Activated CD8-positive, alpha-beta memory T cell treated with anti-CD3 and anti-CD28 coated beads for 1 hour (primary cell): ENCODE measurements at places on chromosomes 1 and 21.

GRCh38 chr1:207397525-207397926, 56.6 kb upstream of the CR2 start:
- DNase-seq = no peak

DNA sequence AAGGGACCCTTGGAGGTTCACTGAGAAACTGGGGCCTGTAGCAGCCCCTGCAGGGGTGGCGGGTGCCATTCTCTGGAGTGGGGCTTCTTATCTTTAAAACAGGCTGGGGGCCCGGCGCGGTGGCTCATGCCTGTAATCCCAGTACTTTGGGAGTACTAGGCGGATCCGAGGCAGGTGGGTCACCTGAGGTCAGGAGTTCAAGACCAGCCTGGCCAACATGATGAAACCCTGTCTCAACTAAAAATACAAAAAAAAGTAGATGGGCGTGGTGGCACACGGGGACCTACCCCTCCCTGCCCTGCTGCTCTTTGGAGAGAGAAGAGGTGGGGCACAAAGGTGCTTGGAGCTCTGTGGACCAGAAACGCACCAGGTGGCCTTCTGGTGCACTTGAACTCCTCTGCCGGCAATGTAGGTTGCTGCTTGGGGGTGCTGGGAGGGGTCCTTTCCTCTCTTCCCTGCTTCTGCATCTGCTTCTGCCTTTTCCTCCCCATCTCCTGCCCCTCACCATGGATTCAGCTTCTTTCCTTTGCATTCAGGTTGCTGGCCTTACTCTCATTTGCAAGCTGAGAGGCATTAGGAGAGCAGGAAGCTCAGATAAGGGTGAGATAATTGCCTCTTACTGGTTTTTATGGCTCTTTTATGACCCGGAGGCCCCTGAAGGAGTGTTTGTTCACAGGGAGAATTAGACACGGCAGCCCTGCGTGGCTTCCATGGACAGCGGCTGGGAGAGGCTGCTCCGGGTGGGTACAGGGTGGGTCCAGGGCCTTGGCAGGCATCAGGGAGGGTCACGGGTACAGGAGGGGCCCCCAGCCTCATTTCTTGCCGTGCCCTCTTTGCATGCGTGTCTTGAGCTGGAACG, 57.4 kb downstream of the ARHGEF10L start:
- DNase-seq = no peak

- no peak for DNase-seq
These were observed 122.0 kb upstream of the GREM2 start for GRCh38 chr1:240734001-240734400.

DNA sequence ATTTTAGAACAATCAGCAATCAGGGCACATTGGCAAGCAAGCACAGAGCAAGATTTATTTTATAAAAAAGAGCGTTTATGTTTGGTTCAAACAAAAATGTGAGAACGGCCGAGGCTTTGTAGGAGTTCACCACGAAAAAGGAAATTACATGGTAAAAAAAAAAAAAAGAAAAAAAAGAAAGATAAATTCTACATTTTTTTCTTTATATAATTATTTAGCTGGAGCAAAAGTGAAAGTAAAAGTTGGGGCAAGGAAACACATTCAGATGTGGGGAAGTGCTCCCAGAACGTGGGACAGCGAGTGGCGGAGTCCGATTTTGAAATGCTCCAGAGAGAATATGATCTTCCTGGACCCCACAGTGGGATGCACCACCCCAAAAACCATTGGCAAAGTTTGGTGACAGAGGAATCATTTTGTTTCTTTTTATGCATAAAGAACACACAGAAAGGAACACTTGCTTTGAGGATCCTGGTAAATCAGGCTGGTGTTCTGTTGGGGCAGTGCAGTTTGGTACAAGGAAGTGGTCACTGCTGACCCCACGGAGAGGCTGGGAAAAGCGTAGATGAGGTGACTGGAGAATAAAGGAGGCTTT, 16.3 kb upstream of the ATP5PO start:
- no peak for DNase-seq

- DNase-seq = no peak
These were observed 296.1 kb downstream of the CTH start for GRCh38 chr1:70707214-70707613.

GRCh38 chr1:104874044-104874443, 1124.3 kb downstream of the AMY1C start:
- no peak for DNase-seq

- DNase-seq = no peak
These were observed 2.7 kb downstream of the CAPN2 start for GRCh38 chr1:223714849-223715603.

DNA sequence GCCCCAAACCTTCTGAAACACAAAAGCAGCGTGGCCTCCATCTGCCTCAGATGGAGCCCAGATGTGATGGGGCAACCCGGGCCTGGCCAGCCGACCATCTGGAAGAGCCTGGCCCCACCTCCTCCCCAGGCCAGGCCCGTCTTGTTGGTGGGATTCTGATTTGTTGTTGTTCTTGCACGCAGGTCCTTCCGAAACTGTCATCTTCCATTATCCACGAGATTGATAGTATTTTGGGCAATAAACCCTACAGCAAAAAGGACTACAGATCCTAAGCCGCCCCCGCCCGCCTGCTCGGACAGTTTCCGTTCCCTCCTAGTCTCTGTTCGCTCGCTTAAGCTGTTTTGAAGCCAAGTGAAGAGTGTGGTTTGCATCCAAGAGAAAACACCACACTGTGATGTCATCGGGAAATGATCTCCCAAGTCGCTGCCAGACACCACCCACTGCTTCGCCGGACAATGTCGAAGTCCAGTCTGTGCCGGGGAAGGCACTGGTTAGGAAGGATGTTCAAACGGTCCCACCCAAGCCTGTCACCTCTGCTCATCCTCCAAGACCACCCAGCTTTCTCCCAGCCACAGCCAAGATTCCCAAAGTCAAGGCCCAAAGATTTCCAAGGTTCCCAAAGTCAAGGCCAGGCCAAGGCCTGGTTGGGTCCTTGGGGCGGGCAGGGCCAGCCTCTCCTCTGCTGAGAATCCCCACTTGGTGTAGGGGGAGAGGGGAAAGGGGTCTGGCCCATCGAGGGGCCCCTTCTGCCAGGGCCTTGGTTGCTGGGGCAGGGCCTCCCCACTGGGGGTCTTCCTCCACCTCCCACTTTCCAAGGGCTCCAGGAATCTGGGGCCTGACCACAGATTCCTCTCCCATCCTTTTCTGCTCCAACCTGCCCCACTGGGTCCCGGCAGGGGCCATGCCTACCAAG, 52.9 kb downstream of the KCNAB2 start:
- DNase-seq = no peak

DNA sequence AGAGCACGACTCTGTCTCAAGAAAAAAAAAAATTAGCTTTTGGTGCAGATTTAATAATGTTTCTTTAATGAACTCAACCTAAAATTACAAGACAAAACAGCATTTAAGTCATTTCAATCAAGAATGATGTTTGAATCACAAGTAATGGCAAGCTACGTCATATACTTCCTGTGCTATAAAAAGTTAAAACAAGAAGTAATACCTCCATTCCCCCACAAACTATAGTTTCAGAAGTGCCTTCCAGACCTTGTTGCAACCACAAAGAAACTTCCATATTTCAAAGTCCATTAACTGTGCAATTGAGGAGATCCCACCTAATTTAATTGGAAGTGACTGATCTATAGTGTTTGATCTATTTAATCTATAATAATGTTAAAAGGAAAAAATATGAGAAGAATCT, 15.1 kb downstream of the NRDC start:
- DNase-seq = no peak

- DNase-seq = no peak
These were observed 21.9 kb upstream of the IVNS1ABP start for GRCh38 chr1:185338719-185339622.

- DNase-seq = no peak
These were observed 3.2 kb upstream of the PTPN7 start for GRCh38 chr1:202163281-202164270.

- no peak for DNase-seq
These were observed 90.5 kb downstream of the LIPI start for GRCh38 chr21:14120091-14120734.

- DNase-seq = no peak
These were observed 888 bp upstream of the COL18A1 start for GRCh38 chr21:45403825-45404729.

DNA sequence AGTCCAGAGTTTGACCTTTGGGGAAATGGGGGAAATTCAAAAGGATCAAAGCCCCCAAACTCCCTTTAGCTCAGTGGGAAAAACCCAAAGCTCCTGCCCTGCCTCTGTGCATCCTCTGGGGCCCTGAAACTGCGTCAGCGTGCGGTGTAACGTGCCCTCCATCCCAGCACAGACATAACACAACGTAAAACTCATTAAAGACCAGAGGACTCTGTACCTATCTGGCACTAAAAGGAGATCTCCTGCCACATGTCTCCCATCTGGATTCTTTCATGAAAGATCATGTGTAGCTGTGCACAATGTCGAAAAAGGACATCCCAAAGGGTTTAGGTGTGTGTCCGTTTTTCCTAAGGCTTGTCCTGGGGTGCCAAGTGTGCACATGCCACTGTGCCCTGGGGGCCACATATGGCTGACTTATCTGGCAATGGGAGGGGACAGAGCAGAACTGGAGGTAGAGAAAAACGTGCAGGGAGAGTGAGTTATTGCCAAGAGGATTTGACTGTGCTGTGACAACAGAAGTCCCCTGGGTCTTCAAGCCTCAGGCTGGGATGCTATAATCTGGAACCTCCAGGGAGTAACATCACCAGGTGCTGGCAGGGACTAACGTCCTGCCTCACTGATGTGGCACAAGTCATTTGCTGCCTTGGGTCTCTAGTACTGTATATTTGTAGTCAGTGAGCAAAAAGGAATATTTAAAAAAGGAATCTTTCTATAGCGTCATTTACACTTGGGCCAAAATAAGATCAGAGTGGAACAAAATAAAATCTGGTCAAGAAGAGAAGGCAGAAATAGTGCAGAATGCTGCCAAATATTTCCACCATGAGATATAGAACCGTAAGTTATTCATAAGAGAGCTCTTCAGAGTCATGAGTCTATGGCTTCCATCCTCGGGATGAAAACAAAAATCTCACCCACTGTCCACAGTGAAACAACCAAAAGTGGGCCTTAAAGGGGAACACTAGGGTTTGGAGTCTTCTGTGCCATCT, 52.3 kb downstream of the ITPKB start:
- DNase-seq = no peak

DNA sequence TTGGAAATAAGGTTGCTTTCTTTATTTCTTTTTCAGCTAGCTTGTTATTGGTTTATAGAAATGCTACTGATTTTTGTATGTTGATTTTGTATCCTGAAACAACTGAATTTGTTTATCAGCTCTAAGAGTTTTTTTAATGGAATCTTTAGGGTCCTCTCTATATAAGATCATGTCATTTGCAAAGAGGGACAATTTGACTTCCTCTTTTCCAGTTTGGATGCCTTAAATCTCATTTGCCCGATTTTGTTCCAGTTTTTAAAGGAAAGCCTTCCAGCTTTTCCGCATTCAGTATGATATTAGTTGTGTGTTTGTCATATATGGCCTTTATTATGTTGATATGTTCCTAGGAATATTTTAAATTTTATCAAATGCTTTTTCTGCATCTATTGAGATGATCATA, 31.7 kb downstream of the SLC35A3 start:
- DNase-seq = no peak

- no peak for DNase-seq
These were observed 29.2 kb downstream of the POFUT2 start for GRCh38 chr21:45258466-45258865.

- DNase-seq = no peak
These were observed 79.4 kb downstream of the RPE65 start for GRCh38 chr1:68370101-68370915.

DNA sequence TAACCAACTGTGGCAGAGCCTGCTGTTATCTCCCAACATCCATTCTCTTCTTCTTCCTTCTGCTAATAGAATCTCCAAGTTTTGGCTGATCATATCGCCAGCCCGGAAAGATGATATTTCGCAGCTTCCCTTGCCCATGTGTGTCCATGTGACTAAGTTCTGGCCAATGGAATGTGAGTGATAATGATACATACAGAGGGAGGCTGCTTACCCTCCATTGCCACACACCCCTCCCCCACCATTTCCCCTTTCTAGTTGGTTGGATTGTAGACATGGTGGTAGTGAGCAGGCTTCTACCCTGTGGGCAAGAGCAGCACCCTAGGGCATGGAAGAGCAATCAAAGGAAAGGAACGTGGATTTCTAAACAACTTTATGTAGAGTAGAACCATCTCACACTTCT, 48.8 kb downstream of the SLC9C2 start:
- no peak for DNase-seq

- DNase-seq = no peak
These were observed 83.2 kb downstream of the BCAR3 start for GRCh38 chr1:93598396-93598795.

DNA sequence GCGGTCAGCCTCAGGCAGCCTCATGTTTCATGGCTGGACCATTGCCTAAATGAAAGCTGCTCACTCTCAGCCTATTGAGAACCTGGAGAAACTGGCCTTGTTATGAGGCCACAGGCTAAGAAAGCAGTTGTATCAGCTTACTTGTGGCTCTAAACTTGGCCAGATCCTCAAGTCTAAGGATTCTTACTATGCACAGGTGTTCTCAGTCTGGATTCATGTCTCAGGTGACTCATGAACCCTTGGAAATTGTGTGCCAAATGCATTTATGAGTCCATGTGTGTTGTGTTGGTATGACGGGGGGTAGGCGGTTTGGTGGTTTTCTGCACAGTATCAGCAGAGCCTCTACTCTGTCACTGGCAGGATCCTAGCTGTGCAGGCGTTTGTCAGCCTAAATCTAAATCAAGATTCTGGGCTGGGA, 90.4 kb downstream of the ROR1 start:
- DNase-seq = no peak

DNA sequence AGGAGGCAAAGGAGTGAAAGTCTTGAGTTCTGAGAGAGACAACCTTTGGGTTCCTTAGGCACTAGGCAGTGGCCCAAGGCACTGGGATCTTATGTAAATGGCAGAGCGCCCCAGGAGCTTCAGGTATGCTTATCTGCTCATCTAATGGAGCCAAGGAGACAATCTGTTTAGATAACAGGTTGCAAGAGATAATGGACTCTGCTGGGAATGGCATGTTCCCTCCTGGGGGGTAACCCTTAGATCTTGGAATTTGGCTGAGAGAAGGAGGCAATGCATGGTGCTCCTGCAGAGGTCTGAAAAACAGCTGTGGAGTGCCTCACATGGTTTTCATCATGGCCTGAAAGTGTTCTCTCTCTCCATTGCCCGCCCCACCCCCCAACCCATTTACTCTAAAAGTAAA, 44.1 kb upstream of the WLS start:
- no peak for DNase-seq

DNA sequence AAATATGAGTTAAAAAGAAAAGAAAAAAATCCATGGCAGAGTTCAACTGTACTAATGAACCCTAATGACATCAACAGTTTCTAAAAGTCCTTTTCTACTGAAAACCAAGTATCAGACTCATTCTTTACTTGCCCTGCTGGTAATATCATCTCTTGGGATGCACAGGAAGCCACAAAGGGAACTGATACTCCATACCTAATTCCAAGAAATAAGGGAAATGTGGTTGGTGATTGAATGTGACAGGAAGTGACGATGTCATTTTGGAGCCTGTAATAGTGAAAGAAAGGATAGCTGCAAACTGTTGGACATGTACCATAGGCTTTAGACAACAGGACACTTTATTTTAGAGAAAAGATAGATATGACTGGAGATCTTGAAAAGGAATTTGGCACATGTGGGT, 98.7 kb upstream of the VAV3 start:
- no peak for DNase-seq
